Fibroblast of pulmonary artery (primary cell): ENCODE measurements at places on chromosomes 11 and 22.

- DNase-seq: no peak
Observed at GRCh38 chr22:31958625-31959239, 14.4 kb downstream of the YWHAH start.

DNA sequence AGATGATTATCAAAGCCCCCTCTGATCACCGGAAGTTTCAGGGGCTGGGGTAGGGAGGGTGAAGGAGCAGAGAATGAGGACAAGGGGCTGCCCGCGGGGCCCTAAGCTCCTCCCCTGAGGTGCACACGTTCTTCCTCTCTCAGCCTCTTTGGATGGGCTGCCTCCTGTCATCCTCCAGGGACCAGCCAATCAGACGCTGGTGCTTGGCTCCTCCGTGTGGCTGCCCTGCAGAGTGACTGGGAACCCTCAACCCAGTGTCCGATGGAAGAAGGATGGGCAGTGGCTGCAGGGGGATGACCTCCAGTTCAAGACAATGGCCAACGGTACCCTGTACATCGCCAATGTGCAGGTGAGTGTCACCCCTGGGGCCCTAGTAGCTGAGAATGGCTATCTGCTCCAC, 7.5 kb downstream of the ROBO3 start:
- DNase-seq: no peak

DNA sequence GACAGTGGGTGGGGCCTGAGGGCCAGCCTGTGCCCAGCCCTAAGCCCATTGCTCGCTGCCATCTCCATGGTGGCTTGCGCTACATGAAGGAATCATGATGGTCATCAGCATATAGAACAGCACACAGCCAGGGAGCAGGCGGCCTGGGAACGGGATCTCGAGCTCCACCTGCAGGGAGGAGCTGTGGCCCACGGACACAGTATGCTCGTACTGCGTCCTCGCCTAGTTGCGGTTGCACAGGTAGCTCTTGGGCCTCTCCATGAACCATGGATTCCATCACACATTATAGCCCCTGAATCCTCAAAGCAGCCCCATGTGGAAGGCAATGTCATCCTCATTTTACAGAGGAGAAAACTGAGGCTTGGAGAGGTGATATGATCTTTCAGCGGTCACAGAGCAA, 15.1 kb downstream of the SEC14L4 start:
- no peak for DNase-seq

- no peak for DNase-seq
Observed at GRCh38 chr11:101296896-101297295, 167.3 kb upstream of the PGR start.

DNA sequence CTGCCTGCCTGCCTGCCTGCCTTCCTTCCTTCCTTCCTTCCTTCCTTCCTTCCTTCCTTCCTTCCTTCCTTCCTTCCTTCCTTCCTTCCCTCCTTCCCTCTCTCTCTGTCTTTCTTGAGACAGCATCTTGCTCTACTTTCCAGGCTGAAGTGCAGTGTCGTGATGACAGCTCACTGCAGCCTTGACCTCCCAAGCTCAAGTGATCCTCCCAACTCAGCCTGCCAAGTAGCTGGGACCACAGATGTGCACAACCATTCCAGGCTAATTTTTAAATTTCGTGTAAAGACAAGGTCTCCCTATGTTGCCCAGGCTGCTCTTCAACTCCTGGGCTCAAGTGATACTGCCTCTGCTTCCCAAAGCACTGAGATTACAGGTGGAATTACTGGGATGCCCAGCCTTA, 328.2 kb upstream of the SORL1-AS1 start:
- no peak for DNase-seq

DNA sequence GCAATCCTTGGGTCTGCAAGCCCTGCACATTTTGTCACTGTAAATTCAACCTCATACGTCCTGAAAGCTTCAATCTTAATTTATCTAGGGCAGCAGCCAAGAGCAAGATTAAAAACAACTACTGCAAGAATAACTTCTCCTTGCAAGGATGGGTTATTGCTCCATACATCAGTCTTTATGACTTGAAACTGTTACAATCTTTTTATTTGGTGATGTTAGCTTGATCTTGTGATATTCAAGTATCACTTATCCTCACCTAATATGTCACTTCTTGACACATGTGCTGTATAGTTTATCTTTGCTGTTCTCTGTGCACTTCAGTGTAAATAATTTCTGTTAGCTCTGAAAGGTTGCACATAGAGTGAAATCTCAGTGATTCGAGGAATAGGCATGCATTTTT, 14.7 kb upstream of the APLP2 start:
- DNase-seq: no peak

DNA sequence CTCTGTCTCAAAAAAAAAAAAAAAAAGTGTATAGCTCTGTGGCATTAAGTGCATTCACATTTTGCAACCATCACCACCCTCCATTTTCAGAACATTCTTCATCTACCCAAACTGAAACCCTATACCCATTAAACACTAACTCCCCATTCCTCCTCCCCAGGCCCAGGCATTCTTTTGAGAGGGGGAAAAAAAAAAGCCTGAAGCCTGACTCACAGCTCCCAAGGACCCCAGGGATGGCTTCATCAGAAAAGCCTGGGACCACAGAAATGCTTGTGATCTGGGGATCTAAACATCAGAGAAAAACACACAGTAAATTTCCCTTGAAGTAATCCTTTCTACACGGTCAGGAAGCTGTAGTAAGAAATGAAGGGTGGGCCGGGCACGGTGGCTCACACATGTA, 10.7 kb upstream of the GTSE1 start:
- DNase-seq: no peak

GRCh38 chr11:118605116-118605867, 2.1 kb upstream of the PHLDB1 start:
- DNase-seq: peak; percentile 98

DNA sequence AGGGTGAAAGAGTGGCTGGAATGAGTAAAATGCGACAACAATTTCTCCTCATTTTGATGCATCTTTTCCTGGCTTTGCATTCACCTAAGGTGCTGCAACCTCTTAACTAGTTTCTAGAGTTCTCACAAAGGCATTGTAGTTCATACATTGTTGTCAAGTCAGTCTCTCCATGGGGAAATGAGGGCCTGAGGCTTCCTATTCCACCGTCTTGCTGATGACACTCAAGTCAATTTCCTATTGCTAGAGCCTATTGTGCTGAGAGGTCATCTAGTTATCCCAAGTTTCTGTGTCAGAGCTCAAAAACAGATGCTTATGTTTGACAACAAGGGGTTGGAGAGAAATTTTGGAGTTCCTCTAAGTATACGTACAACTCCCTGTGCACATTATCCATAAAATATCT, 11.6 kb upstream of the MS4A6A start:
- DNase-seq: no peak

- DNase-seq: peak; percentile 88
Observed at GRCh38 chr11:116879800-116880625, 42.6 kb upstream of the APOA1 start.

GRCh38 chr11:9739123-9739900, 75.4 kb downstream of the SWAP70 start:
- DNase-seq: no peak

GRCh38 chr22:49392841-49393510, 434.7 kb downstream of the BRD1 start:
- no peak for DNase-seq

DNA sequence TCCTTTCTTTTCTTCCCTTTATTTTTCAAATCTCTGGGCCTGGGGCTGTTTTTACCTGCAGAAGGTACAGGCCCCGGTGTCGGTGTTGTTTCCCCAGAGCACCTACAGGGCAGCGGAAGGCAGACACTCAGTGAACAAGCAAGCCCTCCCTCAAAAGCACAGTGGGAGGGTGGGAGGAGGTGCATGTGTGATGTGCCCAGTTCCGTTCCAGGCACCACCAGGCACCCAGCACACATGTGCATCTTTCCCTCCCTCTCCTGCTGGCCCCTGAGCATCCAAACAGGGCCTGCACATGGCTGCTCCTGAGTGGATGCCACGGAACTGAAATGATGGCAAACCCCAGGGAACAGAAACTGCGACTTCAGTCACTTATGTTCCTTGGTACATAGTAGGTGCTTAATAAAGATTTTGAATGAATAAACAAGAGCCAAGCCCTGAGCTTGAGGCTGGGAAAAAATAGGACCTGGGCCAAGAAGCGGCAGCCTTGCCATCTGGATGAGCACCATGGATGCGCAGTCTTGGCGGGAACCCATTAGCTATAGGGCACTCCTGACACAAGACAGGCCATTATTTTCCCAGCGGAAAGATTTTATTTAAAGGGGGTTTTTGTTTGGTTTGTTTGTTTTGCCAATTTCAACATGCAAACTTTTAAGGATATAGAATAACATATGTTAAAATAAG, 47.8 kb downstream of the ARRB1 start:
- DNase-seq: no peak

GRCh38 chr11:93476796-93477195, 66.4 kb downstream of the SMCO4 start:
- DNase-seq: peak; percentile 26

- DNase-seq: no peak
Observed at GRCh38 chr22:10780281-10780680, 4747.7 kb upstream of the OR11H1 start.
